ENCODE measurements at places on chromosomes 1 and 21.
A peak's percentile ranks its signal among the peaks of the same experiment; 100 is the strongest.

DNA sequence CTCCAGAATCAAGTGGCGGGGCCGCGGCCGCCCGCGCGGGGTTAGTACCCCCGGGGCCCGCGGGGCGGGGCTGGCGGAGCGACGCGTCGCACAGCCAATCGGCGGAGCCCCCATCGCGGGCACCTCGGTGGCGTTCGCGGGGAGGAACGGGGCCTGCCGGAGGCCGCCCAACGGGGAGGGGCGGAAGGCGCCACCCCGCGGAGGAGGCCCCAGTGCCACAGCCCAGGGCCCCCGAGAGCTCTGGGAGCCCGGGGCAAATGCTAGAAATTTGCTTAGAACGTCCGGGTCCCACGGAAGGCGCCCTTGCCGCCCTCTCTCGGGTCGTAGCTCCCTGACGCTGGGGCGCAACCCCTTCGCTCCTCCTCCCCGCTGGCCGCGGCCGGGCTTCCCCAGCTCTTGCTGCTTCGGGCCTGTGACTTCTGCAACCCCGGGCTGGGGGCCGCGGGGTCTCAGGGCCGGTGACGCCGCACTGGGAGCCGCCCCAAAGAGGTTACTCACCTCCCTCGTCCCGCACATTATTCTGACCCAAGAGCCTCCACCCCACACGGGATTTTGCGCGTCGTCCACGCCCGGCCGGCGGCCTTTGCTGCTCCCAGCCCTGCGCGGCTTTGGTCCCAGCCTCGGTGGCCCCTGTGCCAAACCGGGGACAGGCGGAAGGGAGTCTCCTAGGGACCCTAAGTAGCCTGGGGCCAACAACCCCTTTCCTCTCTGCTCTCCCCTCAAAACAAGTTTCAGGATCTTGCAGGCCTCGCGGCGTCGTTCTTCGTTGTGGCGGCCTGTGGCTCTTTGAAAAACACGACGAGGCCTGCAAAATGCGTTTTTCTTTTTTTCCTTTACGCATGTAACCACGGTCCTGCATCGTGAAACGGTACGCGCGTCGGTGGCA lies at the start of gene RUNX3:
Gene RUNX3 (minus strand): TSS at position 17 of the 886 bp plus-strand sequence. CDS start 408 bp downstream, outside the sequence.
- no peak for DNase-seq

- peak; percentile 48 for DNase-seq
These were observed 24.4 kb upstream of the CLDN14 start for GRCh38 chr21:36504067-36505058.

GRCh38 chr1:12422488-12422887 lies 192.7 kb downstream of the VPS13D start:
- DNase-seq, result no peak

GRCh38 chr21:18451670-18452069 lies 48.1 kb upstream of the TMPRSS15 start:
- DNase-seq, result no peak

GRCh38 chr1:226108935-226109828 lies 46.7 kb downstream of the H3-3A start:
- peak; percentile 29 for DNase-seq

- DNase-seq, result no peak
These were observed 70.4 kb downstream of the SPSB1 start for GRCh38 chr1:9363061-9363471.

DNA sequence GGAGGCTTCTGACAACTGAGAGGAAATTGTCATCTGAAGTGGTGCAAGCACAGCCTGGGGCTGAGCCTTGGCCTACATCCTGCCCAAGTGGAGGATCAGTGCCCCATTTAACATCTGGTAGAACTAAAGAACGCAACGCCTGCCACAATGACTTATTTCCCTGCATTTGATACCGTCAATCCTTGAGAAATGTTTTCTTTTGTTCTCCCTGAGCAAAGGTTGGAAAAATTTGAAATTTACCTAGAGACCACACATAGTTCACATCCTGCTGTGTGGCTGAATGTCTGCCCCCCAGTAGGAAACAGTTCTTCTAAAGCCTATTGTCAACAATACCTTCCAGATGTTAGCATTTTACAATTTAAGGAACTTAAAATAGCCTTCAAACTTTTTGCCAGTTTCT lies 5.6 kb upstream of the RGS4 start:
- DNase-seq, result no peak
